ENCODE measurements at places on chromosomes 13 and 19. TPM values are rescaled to one million over a fixed set of nuclear protein-coding genes. Genes with fewer than 3 reads are reported as not detected.

ZNF880 gene
- 32.9 TPM for total RNA-seq

FPR1 gene
- not detected for total RNA-seq

COMP gene
- not detected for total RNA-seq

ZNF649 gene
- total RNA-seq = 11.1 TPM

ONECUT3 gene
- total RNA-seq = not detected

PSG2 gene
- not detected for total RNA-seq

IGLON5 gene
- total RNA-seq = not detected

CLDND2 gene
- total RNA-seq = 0.32 TPM

CFD gene
- 1.5 TPM for total RNA-seq

ERCC5 gene
- 123 TPM for total RNA-seq

ZNF835 gene
- 0.73 TPM for total RNA-seq

OSCAR gene
- 4.4 TPM for total RNA-seq

S1PR4 gene
- 61.0 TPM for total RNA-seq

- DNase-seq = no peak
Observed at GRCh38 chr13:44013758-44014291, 134.1 kb downstream of the LACC1 start.

GRCh38 chr19:5929625-5930024, 15.6 kb downstream of the CAPS start:
- DNase-seq = no peak

GRCh38 chr13:50758796-50759195, 84.7 kb downstream of the DLEU7 start:
- DNase-seq = no peak

DNA sequence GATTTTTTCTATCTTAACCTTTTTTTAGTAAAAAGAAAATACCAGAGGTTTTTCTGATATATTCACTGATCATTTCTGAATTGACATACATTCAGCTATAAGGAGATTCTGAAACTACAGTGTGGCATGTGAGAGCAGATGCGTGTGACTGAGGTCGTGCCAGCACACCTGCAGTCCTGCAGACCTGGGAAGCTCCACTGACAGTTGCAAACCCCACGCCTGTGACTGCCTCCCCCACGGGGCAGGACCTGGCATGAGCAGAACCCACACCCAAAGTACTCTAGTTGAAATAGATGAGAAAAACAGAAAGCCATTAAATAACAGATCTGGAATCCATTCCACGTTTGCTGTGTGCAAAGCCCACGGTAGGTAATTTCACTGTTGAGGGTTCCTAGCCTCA, 80.7 kb downstream of the TEX29 start:
- DNase-seq = no peak

DNA sequence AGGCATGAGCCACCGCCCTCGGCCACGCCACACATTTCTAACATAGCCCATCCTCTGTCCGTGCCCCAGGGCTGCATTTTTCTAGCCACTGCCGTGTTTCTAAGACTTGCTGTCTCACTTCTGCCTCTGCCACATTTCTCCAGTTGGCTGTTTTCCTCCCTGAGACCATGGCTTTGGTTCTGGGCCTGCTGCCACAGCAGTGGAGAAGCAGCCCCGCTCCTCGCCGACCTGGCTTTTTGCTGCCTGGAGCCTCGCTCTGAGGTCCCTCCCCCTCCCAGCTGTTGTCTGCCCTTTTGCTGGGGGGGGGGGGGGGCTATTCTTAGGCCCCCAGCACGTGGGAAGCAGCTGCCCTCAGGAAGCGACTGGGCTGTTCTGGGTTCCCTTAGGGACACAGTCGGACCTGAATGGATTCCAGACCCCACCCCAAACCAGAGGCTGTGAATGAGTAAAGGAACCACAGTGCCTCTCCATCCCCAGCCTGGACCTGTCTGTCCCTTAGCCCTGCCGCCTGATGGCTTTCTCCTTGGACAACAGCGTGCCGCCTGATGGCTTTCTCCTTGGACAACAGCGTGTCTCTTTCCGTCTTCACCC, 3.3 kb downstream of the GYS1 start:
- DNase-seq = no peak

DNA sequence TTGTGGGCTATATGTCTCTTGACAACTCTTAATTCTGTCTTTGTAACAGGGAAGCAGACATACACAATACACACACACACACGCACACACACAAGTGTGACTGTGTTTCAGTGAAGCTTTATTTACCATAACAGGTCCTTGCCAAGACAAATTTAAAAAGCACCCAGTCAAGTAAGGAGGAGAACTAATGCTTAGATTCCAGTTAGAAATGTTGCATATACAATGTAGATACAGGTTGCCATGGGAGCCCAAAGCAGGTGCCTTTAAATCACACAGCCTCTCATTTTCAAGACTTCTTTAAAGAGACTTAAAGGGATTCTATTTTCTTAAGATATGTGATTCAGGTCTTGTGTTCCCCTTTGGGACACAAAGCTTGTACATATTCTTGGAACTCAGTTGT, 1551.9 kb downstream of the EFNB2 start:
- DNase-seq = no peak

DNA sequence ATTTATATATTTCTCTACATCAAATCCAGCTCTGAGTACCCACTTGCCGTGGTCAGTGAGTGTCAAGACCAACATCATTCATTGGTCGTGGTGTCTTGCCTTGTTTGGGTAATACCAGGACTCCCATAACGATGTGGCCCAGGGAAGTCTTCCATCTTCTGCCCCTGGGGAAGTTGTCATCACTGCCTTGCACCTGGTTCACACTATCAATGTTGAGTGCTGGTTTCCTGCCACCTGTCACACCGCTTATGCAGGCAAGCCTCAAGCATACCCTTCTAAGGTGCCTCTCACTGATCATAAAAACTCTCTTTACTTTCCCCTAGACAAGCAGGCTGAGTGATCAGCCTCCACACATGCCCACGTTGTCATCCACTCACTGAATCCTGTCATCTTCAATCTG, 382.4 kb downstream of the KCTD12 start:
- no peak for DNase-seq

GRCh38 chr19:1752757-1753728, at the start of gene ONECUT3:
Gene ONECUT3 (plus strand): TSS chr19:1753506. CDS start chr19:1753663, 157 bp downstream.
- DNase-seq = no peak

DNA sequence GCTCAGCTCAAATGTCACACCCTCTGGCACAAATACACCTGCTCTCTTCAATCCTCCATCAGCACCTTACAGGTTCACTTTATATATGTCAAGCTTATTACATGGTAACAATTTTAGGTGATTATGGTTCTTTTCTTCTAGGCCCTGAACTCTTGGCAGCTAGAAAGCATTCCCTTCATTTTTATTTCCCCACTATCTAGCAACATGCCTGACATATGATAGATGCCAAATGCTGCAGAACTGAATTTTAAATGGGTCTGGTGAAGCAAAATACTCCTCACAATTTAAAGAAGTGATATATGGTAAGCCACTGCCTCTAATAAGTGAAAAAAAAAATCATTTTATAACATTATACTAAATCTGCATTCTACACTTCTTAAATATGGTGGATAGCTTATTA, 95.2 kb downstream of the USP12 start:
- DNase-seq = no peak

DNA sequence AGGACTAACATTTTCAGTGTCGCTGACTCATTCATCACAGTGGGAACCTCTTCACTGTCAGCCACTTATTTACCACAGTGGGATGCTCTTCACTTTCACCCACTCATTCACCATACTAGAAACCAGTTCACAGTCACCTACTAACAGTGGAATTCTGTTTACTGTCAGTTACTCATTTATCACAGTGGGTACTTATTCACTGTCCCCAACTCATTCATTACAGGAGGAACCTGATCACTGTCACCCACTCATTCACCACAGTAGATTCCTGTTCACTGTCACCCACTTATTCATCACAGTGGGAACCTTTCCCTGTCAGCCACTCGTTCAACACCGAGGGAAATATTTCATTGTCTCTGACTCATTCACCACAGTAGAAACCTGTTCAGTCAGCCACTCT, 10.1 kb upstream of the ZNF85 start:
- no peak for DNase-seq

DNA sequence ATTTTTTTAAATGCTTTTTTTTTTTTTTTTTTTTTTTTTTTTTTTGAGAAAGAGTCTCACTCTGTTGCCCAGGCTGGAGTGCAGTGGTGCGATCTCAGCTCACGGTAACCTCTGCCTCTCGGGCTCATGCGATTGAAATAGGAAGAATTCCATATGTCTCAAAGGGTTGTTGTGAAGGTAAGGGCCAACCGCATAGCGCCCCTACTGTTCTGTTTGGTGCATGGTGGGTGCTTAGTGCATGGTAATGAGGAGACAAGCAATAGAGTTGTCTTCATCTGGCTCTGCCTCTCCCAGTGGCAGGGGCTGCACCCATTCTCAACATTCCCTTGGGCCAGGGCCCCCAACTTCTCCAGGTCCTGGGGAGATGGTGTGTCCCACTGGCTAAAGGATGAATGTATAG, 68.7 kb downstream of the RASL11A start:
- peak; percentile 28 for DNase-seq

DNA sequence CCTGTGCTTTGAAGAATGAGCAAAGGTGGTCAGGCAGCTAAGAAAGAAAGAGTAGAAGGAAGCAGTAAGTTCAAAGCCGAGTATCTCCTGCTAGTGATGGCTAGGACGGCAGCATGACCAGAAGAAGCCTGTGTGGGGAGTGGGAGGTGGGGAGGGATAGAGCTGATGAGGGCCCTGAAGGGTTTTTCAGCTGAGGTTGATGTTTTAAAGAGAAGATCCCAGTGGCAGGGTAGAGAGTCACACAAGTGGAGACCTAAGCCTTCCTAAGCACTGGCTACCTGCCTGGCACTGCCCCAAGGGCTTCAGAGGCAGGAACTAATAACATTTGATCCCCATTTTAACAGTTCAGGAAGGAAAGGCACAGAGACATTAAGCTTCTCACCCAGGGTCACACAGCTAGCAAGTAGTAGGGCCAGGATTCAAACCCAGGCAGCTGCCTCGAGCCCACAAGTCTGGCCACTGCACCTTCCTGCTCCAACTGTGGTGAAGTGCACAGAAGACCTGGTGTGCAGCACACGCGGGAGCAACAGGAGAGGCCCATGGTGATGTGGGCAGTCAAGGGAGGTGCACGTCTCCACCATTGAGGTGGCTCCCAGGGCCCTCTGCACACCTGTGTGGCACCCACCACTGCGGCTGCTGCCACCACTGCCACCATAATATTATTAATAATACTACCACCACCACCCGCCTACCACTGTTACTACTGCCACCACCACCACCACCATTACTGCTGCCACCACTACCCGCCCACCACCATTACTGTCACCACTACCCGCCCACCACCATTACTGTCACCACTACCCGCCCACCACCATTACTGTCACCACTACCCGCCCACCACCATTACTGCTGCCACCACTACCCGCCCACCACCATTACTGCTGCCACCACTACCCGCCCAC, 22.1 kb downstream of the CUL4A start:
- no peak for DNase-seq

GRCh38 chr13:66344805-66345517, 885.2 kb downstream of the PCDH9 start:
- DNase-seq = no peak

GRCh38 chr13:44974056-44974793, 15.0 kb downstream of the NUFIP1 start:
- no peak for DNase-seq

GRCh38 chr19:34963573-34964406, at the start of gene ZNF792:
Gene ZNF792 (minus strand): TSS chr19:34964229. CDS start chr19:34963662, 567 bp downstream.
- peak; percentile 35 for DNase-seq

- no peak for DNase-seq
Observed at GRCh38 chr13:110887597-110888333, 27.1 kb downstream of the ANKRD10 start.

DNA sequence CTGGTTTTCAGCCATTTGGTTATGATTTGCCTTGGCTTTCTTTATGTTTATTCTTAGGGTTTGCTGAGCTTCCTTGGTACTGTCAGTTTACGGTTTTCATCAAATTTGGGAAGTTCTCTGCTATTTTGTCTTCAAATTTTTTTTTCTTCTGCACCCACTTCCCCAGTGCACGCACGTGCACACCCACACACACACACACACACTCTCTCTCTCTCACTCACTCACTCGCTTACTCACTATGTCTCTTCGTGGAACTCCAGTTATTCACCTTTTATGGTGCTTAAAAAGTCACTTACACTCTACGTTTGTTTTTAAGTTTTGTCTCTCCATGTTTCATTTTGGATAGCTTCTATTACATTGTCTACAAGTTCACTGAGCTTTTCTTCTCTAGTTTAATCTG, 7.1 kb downstream of the AKAP11 start:
- DNase-seq = no peak

DNA sequence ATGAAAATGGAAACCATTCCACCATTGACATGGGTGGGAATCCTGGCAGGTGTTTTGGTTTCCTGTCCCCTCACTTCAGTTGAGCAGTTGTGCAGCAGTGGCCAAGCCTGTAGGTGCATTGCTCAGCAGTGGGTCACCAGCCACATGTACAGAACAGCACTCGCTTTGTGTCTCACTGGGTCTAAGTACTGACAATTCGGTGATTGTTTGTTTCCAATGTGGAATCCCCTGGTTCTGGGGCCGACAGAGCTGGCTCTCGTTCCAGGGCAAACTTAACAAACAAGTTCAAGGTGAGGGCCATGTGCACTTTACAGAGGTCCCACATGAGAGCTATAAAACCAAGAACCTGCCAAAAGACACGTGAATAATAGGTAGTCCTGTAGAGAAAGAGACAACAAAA, 54.1 kb upstream of the SPATA13 start:
- DNase-seq = no peak

GRCh38 chr19:6711078-6711361, 9.4 kb downstream of the C3 start:
- no peak for DNase-seq

GRCh38 chr13:103931331-103931845, 865.2 kb upstream of the SLC10A2 start:
- DNase-seq = no peak

- no peak for DNase-seq
Observed at GRCh38 chr13:56924401-56924800, 216.3 kb upstream of the PRR20A start.

DNA sequence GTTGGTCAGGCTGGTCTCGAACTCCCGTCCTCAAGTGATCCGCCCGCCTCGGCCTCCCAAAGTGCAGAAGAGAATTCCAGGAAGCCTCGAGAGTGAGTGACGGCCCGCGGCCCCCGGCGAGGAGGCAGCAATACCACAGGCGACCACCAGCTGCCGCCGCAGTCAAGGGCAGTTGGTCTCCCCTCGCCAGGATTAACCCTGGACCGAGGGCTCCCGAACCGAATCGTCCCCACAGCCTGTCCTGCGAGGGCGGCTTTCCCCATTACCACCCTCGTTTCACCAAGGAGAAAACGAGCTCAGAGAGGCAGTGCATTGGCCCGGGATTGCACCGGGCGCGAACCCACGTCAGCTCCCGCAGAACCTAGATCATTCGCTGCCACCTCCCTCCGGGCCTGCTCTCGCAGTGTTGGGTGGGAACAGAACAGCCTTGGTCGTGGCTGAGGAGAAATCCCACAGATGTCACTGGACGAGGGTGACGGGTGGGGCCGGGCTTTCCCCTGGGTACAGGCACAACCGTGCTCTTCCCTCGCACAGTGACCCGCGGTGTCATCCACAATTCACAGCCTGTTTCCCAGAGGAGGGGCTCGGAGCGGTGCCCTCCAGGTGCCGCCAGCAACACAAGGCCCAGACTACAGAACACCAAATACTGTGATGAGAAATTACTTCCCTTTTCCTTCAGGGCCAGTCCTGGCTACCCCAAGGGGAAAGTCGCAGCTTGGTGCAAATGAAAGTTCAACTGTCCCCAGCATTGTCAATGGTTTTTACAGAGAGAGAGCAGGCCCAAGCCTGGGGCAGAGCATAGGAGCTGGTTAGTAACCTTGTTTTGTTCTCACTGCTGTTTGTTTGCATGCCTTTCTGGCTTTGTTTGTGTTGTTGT, 24.8 kb downstream of the C2CD4C start:
- DNase-seq = no peak

Data from naive thymus-derived CD4-positive, alpha-beta T cell (primary cell).